Esophagus muscularis mucosa (tissue), 4 donors: ENCODE measurements at places on chromosomes 11 and 22. TPM values are rescaled to one million over a fixed set of nuclear protein-coding genes. Genes with fewer than 3 reads are reported as not detected.

The ART1 gene
- not detected for total RNA-seq

The GRIA4 gene
- total RNA-seq: 0.33 TPM

The PTPRCAP gene
- 2.4 TPM for total RNA-seq

The MB gene
- total RNA-seq: not detected

The CARD16 gene
- 2.5 TPM for total RNA-seq

The MIOX gene
- not detected for total RNA-seq

The SEC14L6 gene
- total RNA-seq: 1.4 TPM

The RIC3 gene
- total RNA-seq: 19.9 TPM

The LDLRAD3 gene
- 6.8 TPM for total RNA-seq

The SYT13 gene
- total RNA-seq: not detected

The GGTLC3 gene
- not detected for total RNA-seq
